ENCODE measurements at places on chromosomes 5 and 9.
A peak's percentile ranks its signal among the peaks of the same experiment; 100 is the strongest.

GRCh38 chr5:107519900-107520354 is 150.8 kb downstream of the EFNA5 start:
- peak; percentile 35 for DNase-seq

DNA sequence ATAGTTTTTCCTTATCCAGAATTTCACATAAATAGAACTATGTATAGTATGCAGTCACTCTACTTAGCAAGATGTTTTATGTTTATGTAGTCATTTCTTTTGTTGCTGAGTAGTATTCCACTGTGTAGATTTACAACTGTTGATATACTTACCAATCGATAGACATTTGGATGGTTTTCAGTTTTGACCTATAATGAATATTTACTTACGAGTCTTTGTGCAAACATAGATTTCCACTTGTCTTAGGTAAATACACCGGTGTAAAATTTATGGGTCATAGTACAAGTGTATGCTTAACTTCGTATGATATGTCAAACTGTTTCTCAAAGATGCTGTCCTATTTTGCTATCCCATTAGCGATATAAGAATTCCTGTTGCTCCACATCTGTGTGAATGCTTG is 19.7 kb upstream of the OR2K2 start:
- peak; percentile 1 for DNase-seq

DNA sequence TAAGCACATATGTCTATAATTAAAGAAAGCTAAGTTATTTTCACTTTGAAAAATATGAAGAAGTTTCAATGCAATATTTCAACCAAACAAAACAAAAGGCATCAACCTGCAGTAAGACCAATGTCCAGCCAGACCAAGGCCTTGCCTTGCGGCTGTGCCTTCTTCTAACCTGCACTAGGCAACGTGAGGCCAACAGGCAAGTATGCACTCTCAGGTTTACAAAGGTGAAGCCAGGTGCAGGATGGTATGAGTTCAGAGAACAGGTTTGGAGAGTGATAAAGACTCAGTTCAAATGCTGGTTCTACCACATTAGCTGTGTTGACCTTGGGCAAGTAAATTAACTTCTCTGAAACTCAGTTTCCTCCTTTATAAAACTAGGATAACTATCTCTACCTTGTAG is 79.3 kb downstream of the KLHL3 start:
- no peak for DNase-seq

GRCh38 chr5:170306381-170306831 is 8.8 kb upstream of the LCP2 start:
- DNase-seq: no peak

DNA sequence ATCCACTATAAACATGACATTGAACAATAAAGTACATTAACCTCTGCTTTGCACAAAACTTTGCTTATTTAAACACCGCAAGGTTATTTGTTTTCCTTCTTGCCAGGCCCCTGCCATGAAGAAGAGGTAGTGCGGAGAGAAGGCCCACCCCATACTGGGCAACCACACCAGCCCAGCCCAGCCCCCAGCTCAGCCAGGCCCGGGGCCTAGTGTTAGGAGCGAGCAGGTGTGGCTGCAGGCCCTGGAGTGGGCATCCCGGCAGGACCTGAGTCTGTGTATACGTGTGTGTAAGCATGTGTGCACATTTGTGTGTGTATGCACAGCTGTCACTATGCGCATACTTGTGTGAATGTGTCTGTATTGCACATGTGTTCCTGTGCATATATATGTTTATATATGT is 90.4 kb upstream of the MVB12B start:
- no peak for DNase-seq

- DNase-seq: no peak
Measured at GRCh38 chr5:136193322-136193935, 467 bp upstream of the SMIM32 start.

DNA sequence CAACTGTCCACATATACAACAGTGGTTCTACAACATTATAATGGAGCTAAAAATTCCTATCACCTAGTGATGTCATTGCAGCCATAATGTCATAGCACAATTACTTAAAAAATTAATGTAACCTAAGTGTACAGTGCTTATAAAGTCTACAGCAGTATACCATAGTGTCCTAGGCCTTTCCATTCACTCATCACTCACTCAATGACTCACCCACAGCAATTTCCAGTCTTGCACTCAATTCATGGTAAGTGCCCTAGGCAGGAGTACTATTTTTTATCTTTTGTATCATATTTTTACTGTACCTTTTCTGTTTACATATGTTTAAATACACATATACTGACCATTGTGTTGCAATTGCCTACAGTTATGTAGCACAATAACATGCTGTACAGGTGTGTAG is 9.6 kb upstream of the PUM3 start:
- no peak for DNase-seq

- DNase-seq: no peak
Measured at GRCh38 chr9:125970340-125970739, 223.2 kb downstream of the PBX3 start.

DNA sequence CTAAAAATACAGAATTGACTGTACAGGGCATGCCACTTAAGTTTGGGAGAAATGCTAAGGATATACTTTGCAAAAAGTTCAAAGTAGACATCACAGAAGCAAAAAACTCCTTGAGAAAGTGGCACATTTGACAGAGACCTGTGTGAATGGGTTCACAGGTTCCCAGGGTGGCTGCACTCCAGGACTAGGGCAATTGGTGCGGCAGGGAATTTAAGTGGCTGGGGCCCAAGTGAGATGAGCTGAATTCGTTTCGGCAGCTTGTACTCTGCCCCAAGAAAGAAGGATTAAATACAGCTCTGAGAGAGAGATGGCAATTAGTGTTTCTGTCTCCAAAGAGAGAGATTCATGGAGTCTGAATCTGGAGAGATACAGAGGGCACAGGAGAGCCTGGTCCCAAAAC is 280.1 kb downstream of the FBXL17 start:
- DNase-seq: no peak

- no peak for DNase-seq
Measured at GRCh38 chr5:41871852-41872251, 1.6 kb upstream of the OXCT1 start.

DNA sequence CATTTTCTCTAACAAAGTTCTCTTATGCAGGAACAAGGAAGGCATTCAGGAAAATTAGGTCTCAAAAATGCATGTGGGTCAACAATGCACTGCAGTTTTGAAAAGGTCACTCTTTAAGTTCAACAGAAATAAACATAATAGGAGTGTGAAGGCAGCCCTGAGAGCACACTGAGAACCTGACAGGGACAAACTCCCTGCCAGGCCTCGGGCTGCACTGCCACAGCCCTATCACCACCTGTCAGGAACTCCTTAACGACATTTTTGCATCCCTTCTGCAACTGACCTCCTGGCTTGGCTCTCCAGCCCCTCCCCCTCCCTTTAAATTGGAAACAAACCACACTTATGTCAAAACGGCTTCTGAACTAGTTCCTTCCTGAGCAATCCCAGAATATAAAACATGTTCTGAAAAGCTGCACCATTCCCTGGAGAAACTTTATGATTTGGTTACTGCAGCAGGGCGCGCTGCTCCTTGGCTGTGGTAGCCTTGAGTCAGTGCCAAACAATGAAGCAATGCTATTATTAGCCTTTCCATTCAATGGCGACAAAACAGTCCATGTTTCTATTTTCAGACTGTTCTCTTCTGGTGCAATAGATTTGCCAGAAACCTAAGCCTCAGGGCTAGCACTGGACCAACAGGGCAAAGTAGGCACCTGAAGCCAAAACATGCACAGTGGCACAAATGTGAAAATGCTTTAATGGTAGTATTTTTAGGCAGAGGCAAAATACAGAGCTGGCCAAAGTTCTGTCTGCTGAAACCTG is 160.1 kb upstream of the ZNF608 start:
- peak; percentile 34 for DNase-seq

- DNase-seq: no peak
Measured at GRCh38 chr9:78848061-78848460, 551.1 kb downstream of the PSAT1 start.

DNA sequence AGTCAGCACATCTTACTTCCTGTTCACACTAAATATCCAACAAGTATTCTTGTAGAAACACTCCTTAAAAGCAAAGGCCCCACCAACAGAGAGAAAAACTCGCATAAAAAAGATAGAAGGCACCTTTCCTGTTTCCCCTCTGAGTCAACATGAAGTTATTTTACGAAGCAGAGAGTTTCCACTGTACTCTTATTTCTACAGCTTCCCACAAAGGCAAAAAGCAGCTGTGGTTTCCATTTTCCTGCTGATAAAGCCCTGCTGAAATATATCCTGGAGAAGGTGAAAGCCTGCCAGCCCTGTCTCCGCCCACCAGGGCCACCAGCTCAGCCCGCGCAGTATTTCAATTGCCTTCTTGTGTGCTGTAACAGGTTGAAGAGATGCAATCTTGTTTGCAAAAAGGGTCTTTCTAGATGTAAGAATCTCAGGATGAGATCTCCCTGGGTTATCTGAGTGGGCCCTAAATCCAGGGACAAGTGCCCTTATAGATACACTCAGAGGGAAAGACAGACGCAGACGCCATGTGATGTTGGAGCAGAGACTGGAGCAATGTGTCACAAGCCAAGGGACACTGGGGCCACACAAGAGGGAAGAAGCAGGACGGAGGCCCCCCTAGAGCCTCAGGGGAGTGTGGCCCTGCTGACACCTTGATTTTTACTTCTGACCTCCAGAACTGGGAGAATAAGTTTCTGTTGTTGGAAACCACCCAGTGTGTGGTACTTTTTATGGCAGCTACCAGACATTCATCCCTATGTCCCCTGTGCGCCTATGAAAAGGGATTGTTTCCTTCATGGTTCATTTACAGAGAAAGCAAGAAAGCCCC is 19.9 kb downstream of the SEMA4D start:
- DNase-seq: no peak

DNA sequence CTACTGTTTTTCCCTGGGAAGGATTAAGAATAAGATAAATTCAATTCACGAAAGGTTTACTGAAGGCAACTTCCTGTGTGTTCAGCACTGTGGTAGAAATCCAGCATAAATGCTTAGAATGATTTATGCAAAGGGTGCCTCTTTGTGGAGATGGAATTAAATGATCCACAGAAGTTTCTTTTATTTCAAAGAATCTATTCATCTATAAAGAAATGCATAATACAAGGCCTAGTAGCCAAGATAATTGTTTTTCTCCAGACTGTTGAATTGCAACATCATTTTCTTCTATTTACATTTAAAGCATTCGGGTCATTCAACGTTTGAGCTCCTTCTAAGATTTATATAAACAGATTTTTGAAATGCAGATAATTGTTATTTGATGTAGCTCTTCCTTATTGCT is 138.8 kb upstream of the NFIL3 start:
- DNase-seq: no peak

DNA sequence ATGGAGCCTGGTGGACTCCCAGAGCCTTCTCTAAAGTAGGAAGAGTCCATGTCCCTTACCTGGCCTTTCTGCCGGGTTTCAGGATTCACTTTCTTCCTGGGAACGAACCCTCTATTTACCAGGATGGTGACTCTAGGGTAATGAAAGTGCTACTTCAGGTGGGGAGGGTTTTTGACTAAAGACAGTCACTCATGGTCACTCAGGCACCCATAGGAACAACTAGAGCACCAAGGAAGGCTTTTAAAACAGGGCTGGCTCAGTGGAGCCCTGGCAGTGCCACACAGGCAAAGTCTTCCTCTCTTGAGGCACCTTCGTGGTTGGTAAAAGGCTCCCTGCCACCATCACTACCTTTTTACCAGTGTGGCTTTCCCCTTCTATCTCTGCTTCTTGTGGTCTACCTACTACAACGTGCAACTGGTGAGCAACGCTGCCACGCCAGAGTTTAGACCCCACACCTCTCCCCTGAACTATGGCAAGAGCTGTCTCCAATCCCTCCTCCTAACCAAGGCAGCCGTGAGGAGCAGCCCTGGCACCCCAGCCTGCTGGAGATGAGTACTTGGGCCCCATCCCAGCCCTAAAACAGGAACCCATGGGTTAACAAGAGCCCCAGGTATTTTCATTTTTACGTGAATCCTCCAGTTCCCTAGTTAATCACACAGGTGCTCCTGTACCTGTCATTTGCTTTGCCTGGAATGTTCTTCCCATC is 3.5 kb downstream of the SURF1 start:
- no peak for DNase-seq

GRCh38 chr5:110836851-110837250 is 98.0 kb downstream of the SLC25A46 start:
- DNase-seq: no peak

DNA sequence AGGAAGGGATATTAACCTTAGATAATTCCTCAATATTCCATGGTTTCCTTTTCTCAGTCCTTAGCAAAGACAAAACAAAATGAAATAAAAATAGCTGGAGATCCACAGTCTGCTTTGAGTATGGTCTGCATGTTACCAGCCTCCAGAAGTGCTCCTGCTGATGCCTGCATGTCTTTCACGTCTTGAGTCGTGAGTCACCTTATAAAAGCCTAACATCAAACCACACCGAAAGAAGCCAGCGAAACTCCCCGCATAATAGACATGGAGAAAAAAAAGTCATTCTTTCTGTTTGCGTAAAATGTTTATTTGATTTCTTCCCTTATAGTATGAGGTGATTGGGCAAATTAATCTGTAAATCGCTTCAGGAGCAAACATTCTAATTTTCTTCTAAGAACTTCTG is 380.5 kb downstream of the SLCO4C1 start:
- DNase-seq: peak; percentile 1

DNA sequence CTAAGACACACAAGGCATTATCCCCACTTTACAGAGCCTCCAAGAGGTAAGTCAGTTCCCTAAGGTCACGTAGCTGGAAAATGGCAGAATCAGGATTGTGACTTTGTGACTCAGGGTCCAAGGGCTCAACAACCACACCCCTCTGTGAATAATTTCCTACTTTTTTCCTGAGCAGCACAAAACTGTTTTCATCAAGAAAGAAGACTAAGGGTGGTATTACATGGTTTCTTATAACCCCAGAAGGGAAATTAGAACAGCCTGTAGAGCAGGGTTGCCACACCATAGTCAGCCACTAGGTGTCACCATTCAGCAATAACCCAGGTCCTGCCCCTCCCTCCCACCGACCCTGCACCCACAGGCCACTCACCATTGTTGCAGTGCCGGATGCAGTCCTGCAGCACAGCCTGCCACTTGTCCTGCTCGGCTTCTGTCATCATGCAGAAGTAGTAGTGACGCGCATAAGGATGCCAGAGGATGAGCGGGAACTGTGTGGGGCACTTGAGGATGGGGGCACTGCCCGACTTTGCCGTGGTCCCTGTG is 72.1 kb downstream of the LRSAM1 start:
- DNase-seq: no peak

- DNase-seq: no peak
Measured at GRCh38 chr5:36237751-36238150, 4.0 kb downstream of the NADK2 start.

DNA sequence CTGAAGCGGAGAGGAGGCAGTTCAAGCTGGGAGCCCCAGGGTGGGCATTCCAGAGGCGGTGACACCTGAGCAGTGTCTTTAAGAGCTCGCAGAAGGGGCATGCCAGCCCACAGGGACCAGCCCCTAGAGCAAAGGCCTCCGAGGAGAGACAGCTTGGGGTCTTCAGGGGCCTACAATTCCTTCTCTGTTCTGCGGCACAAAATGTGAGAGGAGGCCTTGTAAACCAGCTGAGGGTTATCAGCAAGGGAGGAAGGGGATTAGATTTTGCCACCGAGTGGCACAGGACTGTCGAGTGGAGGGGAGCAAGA is 505 bp upstream of the SIGMAR1 start:
- no peak for DNase-seq
